T-helper 22 cell (primary cell): ENCODE measurements at places on chromosomes 1 and 21.

GRCh38 chr1:182189535-182190066 lies 128.1 kb upstream of the ZNF648 start:
- DNase-seq = no peak

DNA sequence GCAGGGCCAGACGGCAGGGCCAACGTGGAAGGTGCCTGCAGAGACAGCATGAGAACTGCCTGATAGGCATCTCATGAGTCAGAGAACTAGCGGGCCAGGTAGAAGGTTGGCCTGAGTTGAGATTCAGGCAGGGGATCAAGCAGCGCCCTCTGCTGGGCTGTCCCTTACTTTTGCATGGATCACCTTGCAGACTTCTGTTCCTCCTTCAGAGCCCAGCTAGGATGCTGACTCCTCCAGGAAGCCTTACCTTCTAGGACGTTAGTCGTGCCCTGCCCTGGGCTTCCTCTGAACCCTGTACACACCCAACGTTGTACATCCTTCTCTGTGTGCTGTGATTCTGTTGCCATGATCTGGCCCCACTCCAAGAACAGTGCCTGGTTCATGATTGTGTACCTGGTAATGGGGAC lies 231.3 kb upstream of the VAMP3 start:
- no peak for DNase-seq

GRCh38 chr1:155034318-155035208 lies 939 bp downstream of the DCST1 start:
- DNase-seq = no peak

GRCh38 chr1:147062956-147063355 lies 109.3 kb downstream of the PRKAB2 start:
- DNase-seq = no peak

DNA sequence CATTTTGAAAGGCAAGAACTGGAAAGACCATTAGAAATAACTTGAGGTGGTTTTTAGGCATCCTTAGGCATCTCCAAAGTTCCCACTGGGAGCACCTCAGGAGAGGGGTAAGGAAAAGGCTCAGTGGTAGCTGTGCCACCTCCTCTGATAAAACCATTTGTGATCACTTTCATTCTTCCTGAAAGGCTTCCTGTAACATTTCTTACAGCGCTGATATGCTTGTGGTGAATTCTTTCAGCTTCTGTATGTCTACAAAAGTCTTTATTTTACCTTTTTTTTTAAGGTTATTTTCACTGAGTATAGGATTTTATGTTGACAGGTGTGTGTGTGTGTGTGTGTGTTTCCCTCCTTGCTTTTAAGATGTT lies 54.8 kb downstream of the VANGL2 start:
- no peak for DNase-seq

GRCh38 chr1:153585006-153585405 lies 19.4 kb upstream of the S100A2 start:
- DNase-seq = no peak

GRCh38 chr21:45123440-45123839 lies 49.1 kb downstream of the ADARB1 start:
- DNase-seq = no peak

- no peak for DNase-seq
Observed at GRCh38 chr1:229509576-229509975, 1.4 kb upstream of the NUP133 start.

DNA sequence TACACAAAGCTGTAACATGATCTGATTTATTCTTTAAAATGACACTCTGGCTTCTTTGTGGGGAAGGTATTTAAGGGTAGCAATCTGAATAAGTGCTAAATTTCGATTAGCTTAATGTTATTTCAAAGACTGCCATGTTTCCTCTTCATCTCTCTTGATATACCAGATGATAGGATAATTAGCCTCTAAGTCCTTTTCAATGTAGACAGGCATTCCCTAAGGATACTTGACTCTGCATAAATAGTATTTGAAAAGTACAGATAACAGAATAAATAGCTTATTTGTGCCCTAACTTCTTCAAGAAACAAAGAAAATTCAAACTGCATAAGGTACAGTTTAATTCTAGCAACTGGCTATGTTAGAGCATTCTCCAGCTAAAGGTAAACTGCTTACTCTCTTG lies 46.2 kb downstream of the ARHGAP29 start:
- DNase-seq = no peak

- no peak for DNase-seq
Observed at GRCh38 chr1:227541796-227542152, 21.6 kb upstream of the ZNF678 start.

DNA sequence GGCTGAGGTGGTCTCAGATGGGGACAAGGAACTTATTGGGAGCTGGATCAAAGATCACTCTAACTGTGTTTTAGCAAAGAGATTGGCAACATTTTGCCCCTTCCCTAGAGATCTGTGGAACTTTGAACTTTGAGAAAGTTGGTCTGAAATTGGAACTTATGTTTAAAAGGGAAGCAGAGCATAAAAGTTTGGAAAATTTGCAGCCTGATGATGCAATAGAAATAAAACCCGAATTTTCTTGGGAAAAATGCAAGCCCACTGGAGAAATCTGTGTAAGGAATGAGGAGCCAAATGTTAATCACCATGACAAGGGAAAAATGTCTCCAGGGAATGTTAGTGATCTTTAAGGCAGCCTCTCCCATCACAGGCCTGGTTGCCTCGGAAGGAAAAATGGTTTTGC lies 17.2 kb downstream of the CFH start:
- no peak for DNase-seq

DNA sequence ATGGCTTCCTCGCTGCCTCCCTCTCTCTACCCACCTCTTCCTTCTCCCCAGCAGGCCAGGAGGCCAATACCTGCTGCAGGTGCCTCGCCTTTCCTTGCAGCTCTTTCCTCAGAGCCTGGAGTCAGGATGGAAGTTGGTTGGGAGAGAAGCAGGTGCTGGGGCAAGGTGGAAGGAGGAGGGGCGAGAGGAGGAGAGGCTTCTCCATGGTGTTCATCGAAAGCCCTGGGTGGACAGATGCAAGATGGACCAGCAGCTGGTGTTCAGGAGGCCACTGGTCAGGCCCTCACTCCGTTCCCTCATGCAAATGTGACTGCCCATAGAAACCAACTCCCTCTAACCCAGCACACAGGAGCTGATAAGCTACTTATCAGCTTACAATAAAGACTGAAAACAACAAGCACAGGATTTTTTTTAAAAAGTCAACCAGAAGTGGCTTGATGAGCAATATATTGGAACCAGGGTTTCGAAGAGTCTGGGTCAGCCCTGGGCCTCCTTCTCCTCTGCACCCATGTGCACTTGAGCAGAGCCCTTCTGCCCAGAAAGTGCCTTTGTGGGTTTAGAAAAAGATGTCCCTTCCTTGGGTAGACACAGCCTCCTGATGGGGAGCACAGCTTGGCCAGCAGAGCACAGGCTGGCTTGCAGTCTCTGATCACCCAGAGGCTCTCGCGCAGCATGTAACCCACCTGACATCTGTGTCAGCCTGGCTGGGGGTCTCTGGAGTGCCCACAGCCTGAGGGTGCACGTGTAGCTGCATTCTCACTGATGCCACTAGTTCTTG lies 16.6 kb upstream of the GSTM4 start:
- no peak for DNase-seq

DNA sequence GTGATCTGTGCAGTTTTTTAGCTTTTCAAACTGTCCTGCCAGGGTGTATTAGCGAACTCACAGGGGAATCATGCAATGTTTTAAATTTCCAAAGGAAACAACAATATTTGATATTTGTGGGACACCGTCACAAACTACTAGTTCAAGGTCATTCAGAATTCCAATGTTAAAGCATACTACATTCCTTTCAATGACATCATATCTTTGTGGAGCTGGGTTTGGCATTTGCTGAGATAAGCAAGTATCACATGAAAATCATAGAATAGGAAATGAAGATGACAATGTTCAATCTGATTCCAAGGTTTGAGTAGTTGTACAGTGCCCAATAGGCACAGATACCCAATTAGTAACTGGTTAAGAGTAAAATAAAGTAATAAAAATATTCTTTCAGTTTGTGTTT lies 35.6 kb downstream of the NUF2 start:
- DNase-seq = no peak

- DNase-seq = no peak
Observed at GRCh38 chr21:34280389-34280795, 83.4 kb upstream of the KCNE2 start.

DNA sequence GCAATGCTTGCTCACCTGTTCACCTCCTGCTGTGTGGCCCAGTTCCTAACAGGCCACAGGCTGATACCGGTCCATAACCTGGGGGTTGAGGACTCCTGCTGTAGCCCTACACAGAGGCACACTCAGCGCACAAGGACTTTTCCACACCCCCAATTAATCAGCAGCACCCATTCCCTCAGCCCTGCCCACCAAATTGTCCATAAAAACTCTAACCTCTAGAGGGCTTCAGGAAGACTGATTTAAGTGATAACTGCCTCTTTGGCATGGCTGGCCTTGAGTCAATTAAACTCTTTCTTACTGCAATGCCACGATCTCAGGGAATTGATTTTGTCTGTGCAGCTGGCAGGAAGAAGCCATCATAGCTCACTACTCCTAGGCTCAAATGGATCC lies 71.3 kb upstream of the MUTYH start:
- DNase-seq = no peak

- no peak for DNase-seq
Observed at GRCh38 chr1:32180186-32181060, 948 bp downstream of the TXLNA start.

DNA sequence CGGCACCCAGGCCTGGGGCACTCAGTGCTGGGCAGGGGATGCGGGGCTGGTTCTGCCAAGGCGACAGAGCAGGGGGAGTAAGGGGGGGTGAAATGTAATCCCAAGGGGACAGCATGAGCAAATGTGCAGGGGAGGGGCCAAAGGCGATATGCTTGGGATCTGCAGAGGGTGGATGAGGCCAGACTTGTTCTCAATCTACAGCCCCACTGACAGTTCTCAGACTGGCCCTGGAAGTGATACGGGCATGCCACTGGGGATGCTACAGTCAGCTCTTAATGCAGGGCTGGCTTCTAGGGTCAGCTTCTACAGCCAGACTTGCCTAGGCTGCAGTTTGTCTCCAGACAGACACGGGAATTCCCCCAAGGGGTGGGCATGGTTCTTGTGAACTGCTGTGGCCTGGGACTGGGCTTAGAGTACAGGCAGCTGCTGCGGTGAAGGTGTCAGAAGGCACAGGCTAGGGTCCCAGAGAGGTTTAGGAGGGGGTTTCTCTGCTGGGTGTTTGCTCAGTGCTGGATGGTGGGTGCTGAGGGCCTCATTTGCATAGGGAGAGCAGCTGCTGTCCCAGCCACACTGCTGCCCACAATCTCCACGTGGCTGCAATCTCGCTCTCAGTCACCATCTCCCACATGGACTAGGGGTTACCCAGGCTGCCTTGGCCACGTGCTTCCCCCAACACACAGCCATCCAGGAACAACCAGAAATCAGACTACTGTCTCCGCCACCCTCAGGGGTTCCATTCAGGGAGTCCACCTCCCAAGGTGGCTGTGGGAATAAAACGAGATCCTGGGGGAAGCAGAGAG lies 190.1 kb downstream of the HIVEP3 start:
- DNase-seq = no peak

DNA sequence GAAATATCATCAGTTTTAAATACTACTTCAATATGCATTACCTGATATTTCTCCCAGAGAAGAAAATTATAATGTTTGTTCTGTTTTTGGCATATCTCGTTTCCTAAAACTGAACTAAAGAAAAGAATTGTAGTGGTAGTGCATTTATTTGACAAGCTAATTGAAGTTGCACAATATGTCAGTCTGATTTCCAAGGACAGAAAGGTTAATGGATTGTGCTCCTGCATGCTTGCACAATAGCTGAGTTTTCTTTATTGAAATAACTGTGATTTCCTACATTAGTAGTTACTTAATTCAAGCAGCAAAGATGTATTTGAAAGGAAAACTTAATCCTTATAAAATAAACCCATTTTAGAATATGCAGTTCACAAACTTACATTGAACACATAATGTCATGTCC lies 2047.7 kb downstream of the NCAM2 start:
- DNase-seq = no peak

- DNase-seq = no peak
Observed at GRCh38 chr1:241773991-241774390, 74.0 kb upstream of the EXO1 start.

- DNase-seq = no peak
Observed at GRCh38 chr1:24896596-24897262, 33.3 kb downstream of the RUNX3 start.

DNA sequence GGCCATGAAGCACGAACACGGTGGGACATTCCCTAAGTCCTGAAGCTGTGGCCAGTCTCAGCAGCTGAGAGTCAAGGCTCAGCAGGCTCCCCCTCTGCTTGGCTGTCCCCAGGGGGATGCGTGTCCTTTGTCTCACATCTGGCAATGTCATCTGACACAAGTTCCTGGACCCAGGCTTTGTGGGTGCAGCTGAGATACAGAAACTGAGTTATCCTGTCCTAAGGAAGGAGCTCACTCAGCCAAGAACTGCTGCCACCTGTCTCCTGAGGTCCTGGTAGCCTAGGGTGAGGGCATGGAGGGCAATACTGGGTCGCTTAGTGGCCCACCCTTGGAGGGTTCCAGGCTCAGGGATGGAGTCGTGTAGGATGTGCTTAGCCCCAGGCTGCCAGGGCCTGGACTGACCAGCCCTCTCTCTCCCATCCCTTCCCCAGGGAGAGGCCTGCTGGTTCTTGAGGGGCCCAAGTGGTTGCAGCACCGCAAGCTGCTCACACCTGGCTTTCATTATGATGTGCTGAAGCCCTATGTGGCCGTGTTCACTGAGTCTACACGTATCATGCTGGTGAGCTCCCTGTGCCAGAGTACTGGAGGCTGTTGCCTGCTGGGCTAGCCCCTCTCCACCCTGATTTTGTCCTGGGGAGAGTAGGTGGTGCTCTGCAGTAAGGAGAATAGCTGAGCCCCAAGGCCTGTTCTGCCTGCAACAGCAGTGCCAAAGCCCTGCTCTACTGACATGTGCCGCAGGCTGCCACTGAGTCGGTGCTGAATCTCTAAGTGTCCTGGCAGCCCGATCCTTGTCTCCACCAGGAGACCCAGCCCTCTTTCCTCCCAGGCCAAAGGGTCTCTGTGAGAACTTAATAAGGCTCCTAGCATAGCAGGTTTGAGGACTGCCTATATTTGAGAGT lies 13.5 kb downstream of the CYP4B1 start:
- DNase-seq = no peak

- no peak for DNase-seq
Observed at GRCh38 chr1:193070942-193071341, 11.5 kb downstream of the RO60 start.

DNA sequence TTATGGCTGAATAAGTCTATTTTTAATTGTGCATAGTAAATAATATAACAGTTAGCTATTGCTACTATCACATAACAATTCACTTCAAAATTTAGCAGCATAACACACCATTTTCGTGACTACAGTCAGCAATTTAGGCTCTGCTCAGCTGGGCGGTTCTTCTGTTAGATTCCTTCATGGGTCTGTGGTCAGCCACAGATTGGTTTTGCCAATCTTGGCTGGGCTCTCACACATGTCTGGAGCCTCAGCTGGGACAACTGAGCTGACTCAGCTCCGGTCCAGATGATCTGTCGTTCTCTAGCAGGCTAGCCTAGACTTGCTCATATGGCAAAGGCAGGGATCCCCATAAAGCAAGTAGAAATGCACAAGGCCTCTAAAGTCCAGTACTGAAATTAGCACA lies 15.1 kb upstream of the CDC42BPA start:
- no peak for DNase-seq
